ENCODE measurements at places on chromosomes 2 and 18. TPM values are rescaled to one million over a fixed set of nuclear protein-coding genes. Genes with fewer than 3 reads are reported as not detected.

- H3K36me3 ChIP-seq, result no peaks in the 10 kb centered on the region
- no peak overlapping the region for H3K27ac ChIP-seq
- no peaks in the 10 kb centered on the region for H3K4me1 ChIP-seq
Measured at GRCh38 chr2:48428449-48428848, 101.5 kb upstream of the STON1 start.

DNA sequence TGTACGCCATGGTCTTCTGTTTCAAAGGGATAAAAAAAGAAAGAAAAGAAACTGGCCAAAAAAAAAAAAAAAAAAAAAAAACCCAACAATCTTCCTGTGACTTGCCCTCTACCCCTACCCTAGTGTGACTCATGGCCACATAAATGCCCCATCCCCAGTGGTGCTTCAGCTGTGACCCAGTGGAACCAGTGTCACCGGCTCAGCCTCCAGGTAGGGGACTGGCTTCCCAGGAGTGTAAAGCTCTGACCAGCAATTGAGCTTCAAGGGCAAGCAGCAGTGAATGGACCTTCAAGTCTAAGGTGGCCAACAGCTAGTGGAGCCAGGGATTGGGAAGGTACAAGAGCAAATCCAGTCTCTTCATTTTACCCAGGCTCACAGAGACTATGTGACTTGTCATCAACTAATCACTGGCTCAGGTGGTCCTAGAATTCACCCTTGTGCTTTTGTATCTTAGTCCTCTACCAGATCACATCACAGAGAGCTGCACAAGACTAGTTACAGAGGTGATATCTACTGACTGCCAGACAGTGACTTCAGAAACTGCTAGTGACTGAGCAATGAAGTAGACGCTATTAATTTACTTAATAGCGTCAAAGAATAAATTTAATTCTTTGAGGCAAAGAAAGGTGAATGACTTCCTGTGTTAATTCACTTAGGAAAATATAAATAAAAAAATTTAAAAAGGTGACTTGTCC is 1.3 kb upstream of the TGFBRAP1 start:
- DNase-seq, result no peak
- no peaks in the 10 kb centered on the region for H3K36me3 ChIP-seq
- H3K27me3 ChIP-seq, result no peaks in the 10 kb centered on the region
- no peak overlapping the region for H3K27ac ChIP-seq

The OBSL1 gene
- 111 TPM for total RNA-seq

The CCDC74A gene
- total RNA-seq, result 25.6 TPM

- H3K4me3 ChIP-seq, result no peak overlapping the region
- no peaks in the 10 kb centered on the region for H3K27me3 ChIP-seq
- H3K27ac ChIP-seq, result no peak overlapping the region
- no peak for DNase-seq
Measured at GRCh38 chr2:237765875-237766274, 32.7 kb upstream of the RBM44 start.

- no peak for DNase-seq
- no peak overlapping the region for H3K4me3 ChIP-seq
- no peak overlapping the region for H3K27ac ChIP-seq
Measured at GRCh38 chr2:69780921-69781320, 39.0 kb downstream of the ANXA4 start.

The CNOT9 gene
- 87.1 TPM for total RNA-seq
